ENCODE measurements at places on chromosomes 6 and 20.

GRCh38 chr20:47256668-47257236 lies 99.7 kb downstream of the ZMYND8 start:
- DNase-seq, result no peak

DNA sequence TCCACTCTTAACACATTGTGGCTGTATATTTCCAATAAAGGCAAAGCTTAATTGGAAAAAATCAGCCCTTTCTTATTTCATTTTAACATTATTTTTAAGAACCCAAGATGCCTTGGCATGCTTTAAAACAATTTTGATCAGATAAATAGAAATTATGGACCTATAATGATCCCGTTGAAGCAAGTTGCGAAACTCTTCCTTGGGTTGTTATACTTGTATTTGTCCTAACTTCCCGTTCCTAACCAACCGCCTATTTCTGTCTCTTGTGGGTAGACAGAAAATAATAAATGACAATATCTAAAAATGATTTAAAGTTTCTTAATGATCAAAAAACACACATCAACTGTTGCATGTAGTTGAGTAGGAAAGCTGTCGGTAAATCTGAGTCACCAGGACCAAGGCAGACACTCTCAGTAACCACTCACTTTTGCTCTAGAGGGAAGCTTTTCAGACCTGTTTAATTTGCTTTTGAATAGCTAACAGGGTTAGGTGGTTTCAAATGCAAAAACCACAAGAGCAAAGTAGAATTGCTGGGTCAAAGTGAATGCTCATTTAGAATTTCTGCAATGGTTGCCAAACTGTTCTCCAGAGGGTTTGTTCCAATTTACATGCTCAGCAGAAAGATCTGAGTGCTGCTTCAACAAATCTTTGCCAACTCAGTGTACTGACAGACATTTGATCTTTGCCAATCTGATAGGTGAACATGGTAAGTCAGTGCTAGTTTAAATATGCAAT lies 34.2 kb upstream of the KCNK5 start:
- DNase-seq, result no peak

- DNase-seq, result no peak
These were observed 90.0 kb upstream of the HMGCLL1 start for GRCh38 chr6:55669028-55669427.

GRCh38 chr6:169968541-169969270 lies 217.3 kb downstream of the ERMARD start:
- DNase-seq, result no peak

GRCh38 chr6:135418040-135418760 lies 79.3 kb downstream of the AHI1 start:
- no peak for DNase-seq

GRCh38 chr6:4936681-4937041 lies 67.2 kb downstream of the RPP40 start:
- DNase-seq, result peak; percentile 54

DNA sequence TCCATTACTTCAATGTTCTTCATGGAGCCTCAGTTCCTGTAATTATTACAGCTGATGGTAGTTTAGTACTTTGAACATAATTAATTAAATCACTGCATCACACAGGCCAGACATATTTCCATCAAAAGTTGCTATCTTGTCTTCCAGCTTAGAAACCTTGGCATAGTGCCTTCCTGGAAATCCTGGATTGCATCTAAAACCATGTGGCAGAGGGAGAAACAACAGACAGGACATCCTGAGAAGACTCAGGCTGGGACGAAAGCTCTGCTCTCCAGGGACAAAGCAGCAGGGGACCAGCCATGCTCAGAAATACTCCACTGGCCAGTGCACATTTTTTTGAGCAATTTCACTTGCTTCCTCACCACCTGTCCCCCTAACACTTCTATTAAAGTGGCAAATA lies 55.3 kb downstream of the TBX18 start:
- DNase-seq, result no peak

- DNase-seq, result no peak
These were observed 16.6 kb upstream of the FBXO9 start for GRCh38 chr6:53048431-53049195.

GRCh38 chr20:39298121-39298520 lies 336.0 kb downstream of the DHX35 start:
- DNase-seq, result peak; percentile 17

GRCh38 chr6:7052443-7053011 lies 55.2 kb upstream of the RREB1 start:
- peak; percentile 91 for DNase-seq

DNA sequence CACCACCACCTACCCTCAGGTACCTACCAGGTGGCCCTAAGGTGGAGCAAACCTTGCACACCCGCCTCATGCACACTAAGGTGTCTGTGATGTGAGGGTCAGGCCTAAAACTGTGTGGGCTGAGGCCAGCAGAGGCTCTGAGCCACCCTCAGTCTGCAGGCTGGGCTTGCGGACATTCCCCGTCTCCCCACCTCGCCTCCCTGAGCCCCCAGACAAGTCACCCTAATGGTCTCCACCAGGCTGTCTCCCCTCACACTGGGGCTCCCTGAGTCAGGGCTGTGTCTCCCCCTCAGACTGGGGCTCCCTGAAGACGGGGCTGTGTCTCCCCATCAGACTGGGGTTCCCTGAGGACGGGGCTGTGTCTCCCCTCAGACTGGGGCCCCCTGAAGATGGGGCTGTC lies 12.5 kb downstream of the PRPH2 start:
- DNase-seq, result no peak

GRCh38 chr6:7165002-7165889 lies 57.5 kb downstream of the RREB1 start:
- DNase-seq, result no peak

All from eye (tissue), 1 donor.